ENCODE measurements at places on chromosomes 6 and 20. TPM values are rescaled to one million over a fixed set of nuclear protein-coding genes. Genes with fewer than 3 reads are reported as not detected.

- DNase-seq = no peak
Measured at GRCh38 chr6:121550491-121551010, 115.1 kb downstream of the GJA1 start.

DNA sequence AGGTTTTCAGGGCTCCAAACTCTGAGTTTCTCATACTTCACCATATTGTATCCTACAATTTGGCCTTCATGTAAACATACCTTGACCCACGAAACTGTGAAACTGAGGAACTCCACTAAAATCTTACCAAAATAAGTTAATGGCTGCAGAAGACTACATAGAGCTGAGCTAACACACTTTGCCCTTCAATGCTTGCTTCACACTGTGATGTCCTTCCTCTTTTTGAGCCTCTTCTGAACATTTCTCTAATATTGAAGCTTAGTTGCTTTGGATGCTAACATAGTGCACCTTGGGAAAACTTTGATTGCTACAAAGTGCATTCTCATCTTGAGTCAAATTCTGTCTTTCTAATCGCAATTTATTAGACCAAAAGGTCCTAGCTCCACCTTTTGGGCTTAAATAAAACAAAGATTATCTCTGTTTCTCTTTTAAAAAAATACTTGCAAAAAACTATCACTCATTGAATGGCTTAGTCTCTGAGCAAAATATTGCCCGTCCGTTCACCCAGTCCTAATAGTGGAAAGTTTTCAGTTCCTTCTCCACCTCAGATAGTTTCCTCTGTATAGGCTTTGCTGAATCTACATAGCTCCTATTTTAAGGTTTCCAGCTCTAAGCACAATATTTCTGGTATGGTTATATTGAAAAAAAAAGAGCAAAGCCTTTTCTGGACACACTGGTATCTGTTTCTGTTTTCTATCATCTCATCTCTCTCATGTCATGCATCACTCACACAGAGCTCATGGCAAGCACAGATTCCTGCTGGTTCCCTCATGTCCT, 494.6 kb downstream of the RFPL4B start:
- no peak for DNase-seq

GRCh38 chr6:169172456-169172855, 81.2 kb downstream of the THBS2 start:
- DNase-seq = no peak

DNA sequence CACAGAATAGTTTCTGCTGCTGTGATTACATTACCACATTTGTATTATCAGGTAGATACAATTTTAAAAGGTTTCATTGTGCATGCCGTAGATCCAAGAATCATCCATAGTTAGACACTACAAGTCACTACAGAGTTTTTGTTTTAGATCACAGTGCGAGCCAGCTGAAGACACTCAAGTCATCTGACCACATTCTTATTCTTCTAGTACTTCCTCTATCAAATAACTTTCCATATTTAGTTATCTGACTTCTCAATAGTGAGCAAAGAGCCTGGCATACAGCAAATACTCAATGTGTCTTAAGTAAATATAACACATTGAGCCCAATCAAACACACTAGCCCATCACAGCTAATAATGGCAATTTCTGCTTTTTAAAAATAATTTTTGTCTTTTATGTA, 195.4 kb downstream of the ASCC3 start:
- DNase-seq = no peak

DNA sequence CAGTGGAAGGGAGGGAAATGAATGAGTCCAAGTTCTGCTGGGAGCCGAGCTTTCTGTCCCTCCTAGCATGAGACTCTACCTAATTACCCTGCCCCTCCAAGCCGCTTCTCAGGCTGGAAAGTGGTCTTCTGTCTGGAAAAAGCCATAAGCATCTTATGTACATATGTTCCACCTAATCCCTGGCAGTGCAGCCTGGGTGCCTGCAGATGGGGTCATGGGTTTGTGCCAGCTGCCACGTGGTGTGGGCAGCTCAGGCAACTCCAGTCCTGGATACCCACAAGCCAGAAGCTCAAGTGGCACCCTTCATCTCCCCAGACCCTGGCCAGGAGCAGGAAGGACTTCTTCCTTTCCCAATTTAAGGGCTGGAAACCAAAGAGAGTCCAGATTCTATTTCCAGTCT, 253.1 kb downstream of the LY86 start:
- no peak for DNase-seq

GRCh38 chr6:56682635-56683034, 39.9 kb upstream of the DST start:
- no peak for DNase-seq

DNA sequence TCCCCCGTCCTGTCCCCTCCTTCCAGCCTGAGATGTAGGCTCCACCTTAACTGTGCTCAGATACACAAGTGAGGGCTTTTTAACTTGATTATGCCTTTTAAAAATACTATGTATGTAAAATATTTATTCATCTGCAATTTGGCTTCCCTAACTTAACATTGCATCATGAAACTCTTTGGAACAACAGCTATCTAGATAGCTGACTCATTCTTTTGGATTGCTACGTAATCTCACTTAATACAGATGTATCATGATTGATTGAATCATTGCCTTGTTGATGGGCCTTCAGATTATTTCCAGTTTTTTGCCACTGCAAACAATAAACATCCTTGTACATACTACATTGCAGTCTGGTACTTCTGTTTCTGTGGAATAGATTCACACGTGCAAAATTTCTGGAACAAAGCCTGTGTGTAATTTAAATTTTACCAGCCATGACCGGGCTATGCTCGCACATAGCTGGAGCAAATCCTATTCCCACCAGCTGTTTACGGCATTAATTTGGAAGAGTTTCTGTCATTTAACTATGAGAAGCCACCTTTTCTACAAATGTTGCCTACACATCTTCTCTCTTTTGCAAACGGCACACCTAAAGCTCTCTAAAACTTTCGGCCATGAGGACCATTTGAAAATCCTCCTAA, 6.5 kb downstream of the PRND start:
- DNase-seq = no peak

GRCh38 chr6:52760105-52760765, 3.0 kb downstream of the GSTA2 start:
- no peak for DNase-seq

DNA sequence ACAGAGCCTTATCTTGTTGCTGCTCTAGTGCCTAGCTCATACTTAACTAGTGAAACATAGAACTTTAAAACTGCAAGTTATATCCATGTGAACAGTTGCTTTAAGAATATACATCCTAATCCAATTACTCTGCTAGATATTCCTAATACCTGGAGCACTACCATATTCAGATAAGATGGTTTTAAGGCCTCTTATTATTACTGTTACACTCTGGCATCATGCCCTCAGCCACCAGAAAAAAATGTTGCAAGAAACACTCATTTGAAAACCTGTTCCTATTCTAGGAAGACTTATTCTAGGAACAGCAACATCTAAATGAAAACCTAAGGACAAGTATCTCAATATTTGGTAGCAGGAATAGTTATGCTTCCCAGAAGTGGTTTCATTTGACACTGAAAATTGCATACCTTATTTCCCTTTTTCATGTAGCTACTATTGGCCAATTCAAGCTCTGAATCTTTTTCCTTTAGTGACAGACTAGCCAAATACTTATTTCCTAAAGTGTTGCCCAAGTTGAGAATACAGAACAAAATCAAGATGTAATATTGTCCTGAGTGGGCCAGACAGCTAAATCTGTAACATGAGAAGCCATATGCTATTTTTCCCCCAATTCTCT, 4.8 kb upstream of the MTFR2 start:
- no peak for DNase-seq

DNA sequence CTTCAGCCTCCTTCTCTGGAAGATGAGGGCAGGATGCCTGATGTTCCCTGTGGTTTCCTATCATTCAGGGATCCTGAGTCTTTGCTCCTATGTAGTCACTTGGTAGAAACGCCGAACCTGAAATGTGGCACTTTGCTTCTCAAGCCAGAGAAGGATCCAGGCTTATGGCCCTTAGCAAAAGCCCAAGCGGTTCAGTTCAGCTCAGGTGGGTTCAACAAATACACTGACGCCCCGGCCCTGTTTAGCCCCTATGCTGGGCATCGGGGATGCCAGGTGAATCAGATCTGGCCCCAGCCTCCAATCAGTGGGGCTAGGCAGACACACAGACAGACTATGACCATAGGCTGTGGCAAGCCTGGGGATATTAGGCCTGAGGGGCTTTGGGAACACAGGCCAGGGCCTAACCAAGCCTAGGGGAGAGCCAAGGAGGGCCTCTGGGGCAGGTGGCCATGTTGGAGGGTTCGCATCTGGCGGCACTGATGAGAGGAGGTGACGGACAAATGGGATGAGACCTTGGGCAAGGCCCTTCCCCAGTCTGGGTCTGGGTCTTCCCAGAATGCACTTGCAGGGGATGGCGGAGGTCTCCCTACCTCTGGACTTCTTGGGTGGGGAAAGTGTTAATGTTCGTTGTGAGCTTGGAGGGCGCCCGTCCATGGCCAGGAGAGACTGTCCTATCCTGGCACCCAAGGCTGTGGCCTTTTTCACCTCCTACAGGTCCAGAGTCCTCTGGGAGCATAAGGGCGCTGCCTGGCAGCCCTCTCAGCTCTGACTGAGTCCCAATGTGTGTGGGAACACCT, 17.6 kb upstream of the SRC start:
- DNase-seq = no peak

DNA sequence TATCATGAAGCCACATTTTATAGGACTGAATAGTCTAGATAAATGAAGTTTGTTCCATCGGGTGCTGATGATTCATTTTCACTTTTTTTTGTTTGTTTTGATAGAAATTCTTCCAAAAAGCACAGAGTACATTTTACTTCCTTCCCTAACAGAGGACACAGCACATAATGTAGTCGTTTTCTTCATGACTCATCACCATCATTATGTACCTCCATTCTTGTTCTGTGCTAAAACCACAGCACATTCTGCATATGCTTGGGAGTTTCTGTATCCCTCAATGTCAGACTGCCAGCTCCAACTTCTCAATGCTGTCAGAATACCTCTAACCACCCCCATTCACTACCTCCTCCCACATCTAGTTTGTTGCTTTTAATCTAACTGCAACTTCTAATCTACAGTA, 1004.9 kb upstream of the ADGRB3 start:
- DNase-seq = no peak

GRCh38 chr20:2005831-2006426, 12.1 kb upstream of the PDYN start:
- DNase-seq = peak; percentile 91

DNA sequence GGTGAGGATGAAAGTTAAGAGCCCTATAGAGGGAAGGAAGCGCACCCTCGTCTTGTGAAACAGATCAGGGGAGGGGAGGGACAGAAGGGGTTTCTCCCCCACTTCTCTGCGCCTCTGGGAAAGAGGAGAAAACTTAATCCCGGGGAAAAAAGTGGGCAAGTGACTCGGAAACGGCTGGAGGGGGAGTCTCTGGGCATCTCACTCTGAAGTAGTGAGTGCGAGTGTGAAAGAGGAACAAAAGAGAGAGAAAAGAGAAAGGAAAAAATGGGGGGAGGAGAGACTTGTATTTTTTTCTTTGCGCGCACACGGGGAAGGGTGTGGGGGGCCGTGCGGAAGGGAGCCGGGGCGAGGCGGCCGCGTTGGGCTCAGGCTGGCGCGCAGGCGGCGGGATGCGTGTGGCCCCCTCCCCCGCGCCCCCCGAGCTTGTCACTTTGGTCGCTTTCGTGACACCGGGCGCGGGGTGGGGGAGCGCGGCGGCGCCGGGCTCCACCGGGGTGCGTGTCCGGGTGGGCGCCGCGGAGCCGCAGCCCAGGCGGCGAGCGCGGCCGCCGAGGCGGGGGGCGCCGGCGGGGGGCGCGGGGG, 454 bp downstream of the L3MBTL3 start:
- DNase-seq = peak; percentile 46

GRCh38 chr6:136249336-136249735, 775 bp downstream of the MTFR2 start:
- DNase-seq = no peak

GRCh38 chr20:31870726-31871617, 538 bp downstream of the TTLL9 start:
- no peak for DNase-seq

DNA sequence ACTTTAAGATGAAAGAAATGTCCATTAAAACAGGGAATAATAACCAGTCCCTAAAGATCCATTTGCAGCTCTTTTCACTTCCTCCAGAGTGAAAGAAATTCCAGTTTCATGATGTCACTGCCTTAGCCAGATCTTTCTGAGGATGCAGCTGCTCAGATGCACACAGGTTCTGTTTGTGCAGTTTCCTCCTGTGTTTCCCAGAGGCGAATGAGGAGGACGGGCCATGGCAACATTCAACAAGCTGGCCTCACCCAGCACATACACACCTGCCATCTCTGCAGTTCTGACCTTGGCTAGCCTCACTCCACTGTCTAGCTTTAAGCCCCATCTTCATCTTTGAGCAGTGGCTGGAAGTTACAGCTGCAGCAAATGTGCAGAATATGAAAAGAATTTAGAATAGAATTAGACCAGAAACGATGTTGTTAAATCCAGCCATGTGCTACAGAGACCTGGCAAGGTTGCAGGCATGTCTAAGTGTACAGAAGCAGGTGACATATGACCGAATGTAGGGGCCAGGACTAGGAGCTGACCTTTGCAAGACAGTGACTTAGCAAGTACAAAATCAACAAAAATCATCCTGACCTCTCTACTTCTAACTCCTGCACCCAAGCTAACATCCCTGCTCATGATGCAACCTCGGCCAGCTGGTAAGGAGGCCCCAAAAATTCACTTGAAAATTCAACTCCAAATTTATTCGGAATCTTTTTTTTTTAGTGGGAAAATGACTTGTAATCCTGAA, 35.0 kb downstream of the FAM50B start:
- peak; percentile 77 for DNase-seq

DNA sequence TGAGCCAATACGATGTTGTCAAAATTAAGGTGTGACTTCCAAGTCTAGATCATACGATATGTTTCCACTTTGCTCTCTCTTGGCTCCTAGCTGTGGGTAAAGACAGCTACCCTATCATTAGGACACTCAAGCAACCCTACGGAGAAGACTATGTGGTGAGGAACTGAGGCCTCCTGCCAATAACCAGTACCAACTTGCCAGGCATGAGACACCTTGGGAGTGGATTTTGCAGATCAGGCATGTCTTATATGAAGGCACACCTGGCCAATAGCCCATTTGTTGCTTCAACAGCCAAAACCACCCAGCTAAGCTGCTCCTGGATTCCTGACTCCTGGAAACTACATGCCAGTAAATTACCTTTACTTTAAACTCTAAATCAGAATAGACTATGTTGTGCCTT, 863.4 kb downstream of the DHX35 start:
- no peak for DNase-seq

GRCh38 chr6:146543940-146544615, 445 bp downstream of the RAB32 start:
- DNase-seq = peak; percentile 60

DNA sequence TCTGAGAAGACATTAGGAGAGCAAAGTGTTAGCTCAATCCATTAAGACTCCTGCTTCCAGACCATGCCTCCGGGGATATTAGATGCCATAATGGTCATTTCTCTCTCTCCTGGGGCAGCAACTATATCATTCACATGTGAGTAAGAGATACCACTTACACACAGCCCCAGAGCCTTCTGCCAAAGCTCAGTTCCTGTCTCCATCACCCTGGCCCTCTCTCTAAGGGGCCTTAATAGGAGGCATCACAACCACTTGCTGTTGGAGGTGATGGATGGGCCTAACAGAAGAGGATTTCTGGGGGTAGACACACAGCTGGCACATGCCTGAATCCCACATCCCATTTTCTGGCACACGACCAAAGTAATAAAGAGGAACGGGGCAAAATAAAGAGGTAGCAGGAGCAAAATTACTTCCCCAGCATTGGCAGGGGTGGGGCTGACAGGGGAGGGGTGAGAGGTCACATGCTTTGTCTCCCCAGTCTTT, 34.0 kb upstream of the VSTM2L start:
- DNase-seq = no peak

The ABHD12 gene
- total RNA-seq = 57.4 TPM

The OR2H1 gene
- not detected for total RNA-seq

The RIMS1 gene
- 0.92 TPM for total RNA-seq

The NHSL1 gene
- total RNA-seq = 8.4 TPM

The OCSTAMP gene
- not detected for total RNA-seq

The ACTL10 gene
- 1.5 TPM for total RNA-seq
